ENCODE measurements at places on chromosomes 7 and 10.

DNA sequence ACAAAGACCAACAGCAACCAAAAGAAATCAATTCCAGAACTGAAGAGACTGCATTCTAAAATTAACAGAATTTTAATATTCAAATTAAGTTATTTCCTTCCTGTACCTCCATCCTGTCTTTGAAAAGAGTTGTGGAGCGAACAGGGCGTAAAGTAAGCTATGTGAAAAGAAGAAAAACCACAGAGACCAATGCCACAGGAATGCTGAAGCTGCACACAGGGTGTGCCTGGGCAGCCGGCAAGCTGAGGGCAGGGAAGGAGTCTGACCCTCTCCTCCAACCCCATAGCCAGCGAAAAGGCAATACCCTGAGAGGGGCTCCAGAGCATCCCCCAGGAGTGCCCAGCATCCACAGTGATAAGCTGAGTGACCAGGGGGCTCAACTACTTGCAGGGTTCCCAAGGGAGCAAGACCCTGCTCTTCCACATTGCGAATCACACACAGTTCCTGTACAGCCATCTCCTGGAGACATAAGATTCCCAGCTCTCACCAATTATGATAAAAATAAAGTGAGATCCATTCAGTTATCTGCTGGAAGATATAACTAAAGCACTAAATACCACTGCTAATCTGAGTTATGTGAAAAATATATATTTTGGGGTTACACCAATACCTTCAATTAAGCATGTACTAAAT is 93.8 kb downstream of the PARD3 start:
- DNase-seq = peak; percentile 72

GRCh38 chr10:132139526-132139925 is 47.2 kb upstream of the DPYSL4 start:
- no peak for DNase-seq

DNA sequence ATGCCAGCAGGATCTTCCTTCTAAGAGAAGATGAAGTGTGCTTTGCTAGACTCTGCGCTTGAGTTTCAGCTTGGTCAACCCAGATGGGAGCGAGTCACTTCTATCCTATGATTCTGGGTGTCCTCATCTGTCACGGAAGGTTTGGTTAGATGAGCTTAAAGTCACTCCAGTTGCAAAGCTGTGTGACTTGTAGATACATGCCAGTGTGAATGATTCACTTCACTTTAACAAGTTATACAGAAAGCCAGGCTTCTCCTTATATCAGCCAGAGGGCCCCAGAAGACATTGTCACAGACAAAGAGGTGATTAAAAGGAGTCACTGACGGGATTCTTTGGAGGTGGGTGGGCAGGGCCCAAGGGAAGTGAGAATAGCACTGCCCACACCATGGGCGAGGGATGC is 122.6 kb upstream of the PFKP start:
- no peak for DNase-seq

DNA sequence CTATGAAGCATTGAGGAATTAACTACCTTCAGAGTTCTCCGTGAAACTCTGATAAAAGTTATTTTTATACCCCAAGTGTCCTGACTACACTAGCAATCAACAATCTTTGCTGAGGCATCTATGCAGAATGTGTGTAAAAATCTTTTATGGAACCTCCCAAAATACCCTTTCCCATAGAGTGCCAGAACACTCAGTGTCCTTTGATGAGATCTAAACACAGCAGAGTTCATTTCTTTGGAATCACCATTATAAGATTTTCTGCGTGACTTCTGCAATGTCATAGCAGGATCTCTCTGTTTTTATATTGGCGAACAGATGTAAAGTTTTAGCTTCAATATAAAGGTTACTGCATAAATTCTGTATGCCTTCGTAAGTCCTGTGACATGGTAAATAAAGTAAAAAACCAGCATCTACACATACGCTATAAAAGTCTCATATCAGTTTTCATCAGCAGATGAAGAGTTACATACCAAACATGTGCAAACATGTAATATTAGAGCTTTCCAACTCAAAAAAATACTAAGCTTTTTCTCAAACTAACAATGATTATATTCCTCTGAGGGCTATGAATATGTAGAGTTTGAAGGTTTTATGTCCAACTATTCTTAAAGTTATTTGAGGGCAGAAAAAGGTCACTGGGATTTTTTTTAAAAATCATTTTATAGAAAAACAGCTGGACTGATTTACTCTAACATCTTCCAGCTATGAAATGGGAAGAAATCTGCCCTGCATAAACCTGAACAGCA is 67.2 kb downstream of the SKIDA1 start:
- DNase-seq = peak; percentile 57

DNA sequence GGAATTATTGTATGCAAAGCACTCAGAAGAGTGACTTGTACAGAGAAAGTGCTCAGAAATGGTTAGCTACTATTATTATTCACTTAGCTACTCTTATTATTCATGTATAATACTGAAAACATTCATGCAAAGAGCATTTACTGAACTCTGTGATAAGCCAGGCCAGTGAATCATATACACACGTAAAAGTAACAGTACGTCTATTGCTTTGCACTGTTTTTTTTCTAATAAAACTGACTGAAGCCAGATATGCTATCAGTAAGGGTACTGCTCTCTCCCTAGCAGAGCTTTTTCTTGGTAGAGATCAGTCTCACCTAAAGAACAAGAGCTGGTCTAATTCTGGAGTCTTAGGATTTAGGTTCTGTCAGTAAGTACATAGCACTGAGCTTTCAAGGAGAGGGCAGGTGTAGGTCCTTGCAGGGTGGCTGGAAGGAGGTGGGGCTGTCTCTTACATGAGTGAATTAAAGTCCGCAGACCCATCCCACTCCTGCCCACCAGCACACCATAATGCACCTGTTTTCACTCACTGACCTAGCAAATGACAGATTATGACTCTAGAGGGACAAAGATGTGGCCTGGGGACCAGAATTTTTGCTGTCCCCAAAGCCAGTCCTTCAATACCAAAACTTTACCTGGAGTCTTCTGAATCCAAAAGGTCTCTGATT is 145.9 kb downstream of the ARID5B start:
- no peak for DNase-seq

- no peak for DNase-seq
Observed at GRCh38 chr10:106493751-106494150, 670.8 kb downstream of the SORCS1 start.

GRCh38 chr10:46062723-46063428 is 16.8 kb upstream of the MSMB start:
- no peak for DNase-seq

DNA sequence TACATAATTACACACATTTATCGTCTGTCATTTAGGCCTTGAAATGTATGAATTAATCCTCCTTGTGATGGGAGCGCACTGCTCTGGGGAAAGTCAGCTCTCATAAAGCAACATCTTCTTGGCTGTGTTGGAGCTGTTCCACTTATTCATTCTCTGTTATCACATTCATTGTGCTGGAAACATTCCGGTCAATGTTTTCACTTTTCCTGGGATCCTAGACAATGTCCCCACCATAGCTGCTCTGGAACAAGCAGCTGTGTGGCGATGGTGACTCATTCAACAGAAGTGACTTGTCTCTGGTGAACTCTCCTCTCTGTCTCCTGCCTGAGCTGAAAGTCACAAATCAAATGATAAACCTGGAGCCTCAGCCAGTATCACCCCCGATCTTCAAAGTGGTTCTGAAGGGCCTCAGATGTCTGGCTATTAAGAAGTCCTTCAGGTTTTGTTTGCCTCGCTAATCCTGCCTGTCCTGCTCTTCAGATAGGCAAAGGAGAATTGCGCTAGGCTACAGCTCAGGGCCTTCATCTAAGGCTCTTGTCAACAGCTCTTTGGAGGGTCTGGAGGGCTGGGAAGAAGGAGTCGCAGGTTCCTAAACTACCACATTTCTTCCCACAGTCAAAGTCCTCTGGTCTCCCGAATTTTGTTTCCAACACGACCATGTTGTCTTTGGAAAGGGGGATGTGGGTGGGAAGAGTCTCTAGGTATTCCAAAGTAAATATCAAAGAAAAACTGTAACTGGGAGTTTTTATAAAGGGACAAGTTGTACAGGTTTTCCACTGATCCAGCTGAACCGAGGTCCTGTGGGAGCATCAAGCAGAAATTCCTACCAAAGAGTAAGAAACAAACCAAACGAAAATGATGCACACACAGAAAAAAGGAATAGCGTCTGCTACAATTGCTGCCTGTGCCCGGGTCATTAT is 29.3 kb downstream of the KLF6 start:
- DNase-seq = peak; percentile 66

GRCh38 chr10:62268399-62269114 is at the start of gene RTKN2:
RTKN2 (minus strand) TSS chr10:62268844; CDS start chr10:62268610, 234 bp downstream.
- peak; percentile 72 for DNase-seq

GRCh38 chr7:131369354-131369753 is 41.7 kb downstream of the MKLN1 start:
- no peak for DNase-seq

DNA sequence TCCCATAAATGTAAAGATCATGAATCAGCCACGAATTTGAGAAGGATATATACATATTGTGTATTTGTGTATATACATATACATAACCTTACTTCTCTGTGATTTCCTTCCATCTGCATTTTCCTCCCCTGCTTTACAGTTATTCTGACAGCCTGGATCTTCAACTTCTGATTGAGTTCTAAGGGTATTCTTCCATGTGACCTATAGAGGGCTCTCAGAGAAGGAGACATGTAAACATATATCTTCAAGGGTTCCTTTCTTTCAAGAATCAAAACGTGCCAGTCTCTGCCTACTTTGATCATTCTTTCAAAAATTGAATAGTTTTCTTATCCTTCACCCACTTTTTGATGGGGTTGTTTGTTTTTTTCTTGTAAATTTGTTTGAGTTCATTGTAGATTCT is 453.7 kb upstream of the POT1 start:
- no peak for DNase-seq

- DNase-seq = no peak
Observed at GRCh38 chr10:59177836-59178235, 1.4 kb downstream of the PHYHIPL start.

GRCh38 chr10:75042292-75042974 is 69.0 kb upstream of the SAMD8 start:
- DNase-seq = peak; percentile 83

DNA sequence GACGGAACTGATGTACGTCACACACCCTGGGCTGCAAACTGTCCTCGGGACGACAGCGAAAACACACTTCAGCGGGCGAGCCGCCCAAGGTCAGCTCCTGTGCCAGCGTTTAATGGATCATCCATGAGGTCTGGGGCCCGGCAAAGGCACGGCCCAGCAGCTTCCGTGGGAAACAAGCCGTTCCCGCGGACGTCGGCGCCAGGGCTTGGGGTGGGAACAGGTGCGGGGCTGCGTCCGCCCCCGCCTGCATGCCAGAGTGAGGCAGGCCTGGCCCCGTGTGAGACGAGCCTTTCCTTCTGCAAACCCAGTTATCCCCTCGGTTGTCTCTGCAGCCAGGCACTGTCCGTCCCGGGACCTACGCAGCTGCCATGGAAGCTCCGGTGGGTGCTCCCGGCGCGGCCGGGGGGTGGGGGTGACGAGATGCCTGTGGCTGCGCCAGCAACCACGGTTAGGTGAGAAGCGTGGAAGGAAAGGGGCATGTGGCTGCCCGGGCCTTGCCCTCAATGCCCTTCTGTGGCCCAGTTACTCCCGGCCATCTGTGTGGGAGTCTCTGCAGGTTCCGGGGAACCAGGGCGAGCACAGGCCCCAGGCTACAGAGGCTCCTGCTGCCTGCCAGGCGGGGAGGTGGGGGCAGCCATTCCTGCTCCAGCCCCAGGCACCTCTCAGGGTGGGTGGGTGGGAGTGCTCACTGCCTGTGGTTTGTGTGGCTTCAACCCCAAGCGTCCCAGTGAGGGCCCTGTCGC is 42.2 kb upstream of the PDGFA start:
- no peak for DNase-seq

DNA sequence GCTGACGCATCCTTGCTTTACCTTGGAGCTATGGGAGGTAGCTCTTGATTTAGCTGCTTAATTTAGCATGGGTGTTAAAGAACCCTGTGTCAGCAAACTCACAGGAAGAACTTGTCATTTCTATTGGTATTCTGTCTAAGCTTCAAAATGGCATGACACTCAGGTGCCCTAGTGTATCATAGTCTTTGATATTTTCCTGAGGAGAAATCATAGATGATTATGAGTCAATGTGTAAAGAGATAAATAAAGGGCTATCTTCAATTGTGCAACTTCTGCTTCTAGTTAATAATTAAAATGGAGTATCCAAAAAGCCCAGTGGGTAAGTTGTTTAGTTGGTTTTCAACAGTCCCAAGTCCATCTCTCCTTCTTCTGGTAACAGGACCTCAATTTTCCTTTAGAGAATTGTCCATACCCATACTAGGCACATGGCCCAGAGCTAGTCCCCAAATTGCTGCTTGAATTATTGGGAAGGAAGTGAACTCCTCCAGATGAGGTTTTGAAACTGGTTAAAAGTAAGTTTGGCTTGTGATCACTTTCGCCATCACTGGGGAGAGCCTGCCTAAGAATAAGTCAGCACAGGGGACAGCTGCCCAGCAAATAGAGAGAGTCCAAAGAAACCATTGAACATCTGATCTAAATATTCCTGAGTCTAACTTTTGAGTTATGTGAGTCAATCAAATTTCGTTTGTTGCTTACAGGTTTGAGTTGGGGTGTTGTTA is 169.0 kb upstream of the PHYHIPL start:
- DNase-seq = no peak

DNA sequence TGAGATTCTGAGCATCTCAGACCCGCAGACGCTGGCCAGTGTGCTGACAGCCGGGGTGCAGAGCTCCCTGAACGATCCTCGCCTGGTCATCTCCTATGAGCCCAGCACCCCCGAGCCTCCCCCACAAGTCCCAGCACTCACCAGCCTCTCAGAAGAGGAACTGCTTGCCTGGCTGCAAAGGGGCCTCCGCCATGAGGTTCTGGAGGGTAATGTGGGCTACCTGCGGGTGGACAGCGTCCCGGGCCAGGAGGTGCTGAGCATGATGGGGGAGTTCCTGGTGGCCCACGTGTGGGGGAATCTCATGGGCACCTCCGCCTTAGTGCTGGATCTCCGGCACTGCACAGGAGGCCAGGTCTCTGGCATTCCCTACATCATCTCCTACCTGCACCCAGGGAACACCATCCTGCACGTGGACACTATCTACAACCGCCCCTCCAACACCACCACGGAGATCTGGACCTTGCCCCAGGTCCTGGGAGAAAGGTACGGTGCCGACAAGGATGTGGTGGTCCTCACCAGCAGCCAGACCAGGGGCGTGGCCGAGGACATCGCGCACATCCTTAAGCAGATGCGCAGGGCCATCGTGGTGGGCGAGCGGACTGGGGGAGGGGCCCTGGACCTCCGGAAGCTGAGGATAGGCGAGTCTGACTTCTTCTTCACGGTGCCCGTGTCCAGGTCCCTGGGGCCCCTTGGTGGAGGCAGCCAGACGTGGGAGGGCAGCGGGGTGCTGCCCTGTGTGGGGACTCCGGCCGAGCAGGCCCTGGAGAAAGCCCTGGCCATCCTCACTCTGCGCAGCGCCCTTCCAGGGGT is 703 bp downstream of the RBP3 start:
- no peak for DNase-seq

GRCh38 chr10:46092524-46093081 is 46.5 kb upstream of the MSMB start:
- DNase-seq = no peak

- peak; percentile 73 for DNase-seq
Observed at GRCh38 chr10:23344241-23344841, at the start of gene C10orf67. C10orf67 (minus strand) TSS chr10:23344797; CDS start chr10:23344774, 23 bp downstream.

DNA sequence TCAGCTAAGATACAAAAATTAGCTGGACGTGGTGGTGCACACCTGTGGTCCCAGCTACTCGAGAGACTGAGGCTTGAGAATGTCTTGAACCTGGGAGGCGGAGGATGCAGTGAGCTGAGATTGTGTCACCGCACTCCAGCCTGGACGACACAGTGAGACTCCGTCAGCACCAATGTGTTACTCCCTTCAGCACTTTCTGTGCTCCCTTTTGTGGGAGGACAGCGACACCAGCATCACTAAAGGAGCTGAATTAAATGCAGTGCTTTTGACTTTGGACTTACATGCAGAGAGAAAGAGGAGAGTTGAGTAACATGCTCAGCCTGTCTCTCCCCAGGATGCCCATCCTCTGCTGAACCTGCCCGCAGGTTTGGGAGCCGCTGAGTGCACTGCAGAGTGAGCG is 92.2 kb upstream of the RHEB start:
- no peak for DNase-seq

Measured in fibroblast of skin of right quadriceps (primary cell).